SW 1271 (cell line): ENCODE measurements at places on chromosomes 11 and 22.

DNA sequence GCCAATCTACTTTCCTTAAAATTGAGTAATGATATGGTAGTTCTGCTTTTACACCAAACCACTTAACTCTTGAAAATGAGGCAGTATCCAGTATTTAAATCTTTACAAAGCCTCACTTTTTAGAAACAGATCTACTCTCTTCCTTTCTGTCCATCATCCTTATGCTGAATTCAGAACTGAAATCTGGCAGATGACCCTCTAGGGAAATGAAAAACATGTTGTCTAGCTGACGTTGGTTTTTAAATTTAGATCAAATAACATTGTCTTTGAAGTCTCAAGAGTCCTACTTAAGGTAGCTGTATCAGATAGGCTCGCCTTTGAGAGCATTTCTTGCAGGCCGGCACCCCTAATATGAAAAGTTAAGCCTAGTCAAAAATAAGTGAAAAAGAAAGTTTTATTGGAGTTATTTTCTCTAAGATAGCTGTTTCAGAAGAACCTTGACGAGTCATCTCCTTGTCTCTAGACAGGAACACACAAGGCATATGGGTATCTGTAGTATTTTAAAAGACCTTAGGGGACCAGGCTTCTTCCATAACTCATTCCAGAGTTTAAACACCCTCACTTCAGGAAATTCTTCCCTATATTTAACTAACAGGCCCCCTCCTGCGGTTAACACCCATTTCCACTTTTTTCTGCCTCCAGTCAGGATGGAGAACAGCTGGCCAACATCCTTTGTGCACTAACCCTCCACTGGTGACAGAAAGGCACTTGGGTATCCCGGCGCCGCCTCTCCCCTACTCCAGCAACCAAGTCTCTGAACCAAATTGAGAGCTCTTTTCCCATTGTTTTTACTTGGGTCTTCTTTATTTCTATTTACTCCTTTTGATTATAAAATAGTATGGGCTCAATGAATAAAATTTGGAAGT, 81.2 kb downstream of the WNT11 start:
- no peak for DNase-seq

DNA sequence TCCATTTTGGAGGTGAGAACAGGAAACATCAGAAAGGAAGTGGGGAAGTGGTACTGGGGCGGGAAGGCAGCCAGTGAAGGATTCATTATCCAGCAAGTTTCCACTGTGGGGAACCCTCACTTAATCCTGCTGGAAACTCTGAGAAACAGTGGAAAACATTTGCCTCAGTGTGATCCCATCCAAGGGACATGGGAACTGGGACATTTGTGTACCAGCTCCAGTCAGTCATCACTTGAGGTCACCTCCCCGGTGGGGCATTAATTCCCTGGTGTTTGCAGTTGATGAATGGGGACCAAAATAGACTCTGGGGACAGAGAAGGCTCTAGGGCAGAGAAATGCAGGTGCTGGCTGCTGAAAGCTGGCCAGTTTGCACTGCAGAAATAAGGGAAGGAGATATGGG, 599.9 kb downstream of the BUD13 start:
- DNase-seq, result no peak

GRCh38 chr11:115522302-115522701, 18.1 kb upstream of the CADM1 start:
- no peak for DNase-seq

DNA sequence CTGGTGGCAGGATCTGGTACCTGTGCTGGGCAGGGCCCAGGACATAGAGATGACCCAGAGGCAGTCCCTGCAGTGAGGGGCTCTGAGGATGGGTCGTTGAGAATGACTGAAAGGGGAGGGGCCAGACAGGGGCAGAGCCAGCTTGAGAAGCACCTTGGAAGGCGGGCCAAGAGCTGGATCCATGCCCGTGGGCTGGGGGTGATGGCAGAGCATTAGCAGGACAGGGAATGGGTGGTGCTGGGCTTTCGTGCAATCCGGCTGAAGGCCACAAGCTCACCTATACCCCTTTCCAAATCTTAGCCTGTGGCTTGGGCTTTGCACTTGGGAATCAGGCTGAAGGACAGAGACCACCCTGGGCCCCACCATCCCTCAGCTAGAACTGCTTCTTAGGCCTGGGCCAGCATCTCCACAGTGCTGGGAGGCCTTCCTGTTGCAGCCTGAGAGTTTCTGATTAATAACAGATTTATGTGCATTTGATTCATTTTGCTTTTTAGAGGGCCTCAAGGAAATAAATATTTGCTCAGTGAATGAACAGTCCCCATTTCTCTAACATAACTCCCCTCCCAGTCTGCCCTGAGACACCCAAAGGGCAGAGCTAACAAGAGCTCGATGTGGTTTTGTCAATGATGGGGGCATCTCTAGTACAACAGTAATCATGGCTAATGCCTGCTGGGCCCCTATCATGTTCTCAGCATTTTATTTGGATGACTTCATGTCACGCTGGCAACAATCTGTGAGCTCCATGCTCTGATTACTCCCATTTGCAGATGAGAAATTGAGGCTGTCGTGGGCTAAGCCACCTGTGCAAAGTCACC, 39.3 kb downstream of the RIBC2 start:
- no peak for DNase-seq

- DNase-seq, result no peak
Measured at GRCh38 chr22:29190051-29190450, 15.6 kb upstream of the EMID1 start.

- DNase-seq, result no peak
Measured at GRCh38 chr11:18498039-18498438, 28.7 kb downstream of the TSG101 start.

GRCh38 chr22:25903294-25903693, 161.3 kb downstream of the MYO18B start:
- DNase-seq, result no peak

DNA sequence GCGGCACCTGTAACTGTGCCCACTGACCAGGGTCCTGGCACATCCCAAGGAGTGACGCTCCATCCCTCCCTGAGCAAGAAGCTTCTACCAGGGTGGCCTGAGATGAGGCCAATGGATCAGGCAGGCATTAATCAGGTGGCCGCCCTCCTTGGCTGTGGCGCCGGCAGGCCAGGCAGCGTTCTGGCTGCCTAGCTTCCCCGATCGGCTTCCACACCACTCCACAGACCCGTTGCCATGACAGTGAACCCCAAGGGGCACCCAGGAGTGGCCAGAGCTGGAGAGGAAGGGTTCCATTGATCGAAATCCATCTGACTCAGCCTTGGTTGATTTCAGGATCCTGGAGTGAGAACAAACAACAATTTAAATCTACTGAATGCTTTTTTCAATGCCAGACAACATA, 20.5 kb downstream of the LRRC55 start:
- DNase-seq, result no peak
